DMS 273 treated with DMSO at 0.1 percent for 48 hours (cell line): ENCODE measurements at places on chromosomes 12 and 14.
A peak's percentile ranks its signal among the peaks of the same experiment; 100 is the strongest.

DNA sequence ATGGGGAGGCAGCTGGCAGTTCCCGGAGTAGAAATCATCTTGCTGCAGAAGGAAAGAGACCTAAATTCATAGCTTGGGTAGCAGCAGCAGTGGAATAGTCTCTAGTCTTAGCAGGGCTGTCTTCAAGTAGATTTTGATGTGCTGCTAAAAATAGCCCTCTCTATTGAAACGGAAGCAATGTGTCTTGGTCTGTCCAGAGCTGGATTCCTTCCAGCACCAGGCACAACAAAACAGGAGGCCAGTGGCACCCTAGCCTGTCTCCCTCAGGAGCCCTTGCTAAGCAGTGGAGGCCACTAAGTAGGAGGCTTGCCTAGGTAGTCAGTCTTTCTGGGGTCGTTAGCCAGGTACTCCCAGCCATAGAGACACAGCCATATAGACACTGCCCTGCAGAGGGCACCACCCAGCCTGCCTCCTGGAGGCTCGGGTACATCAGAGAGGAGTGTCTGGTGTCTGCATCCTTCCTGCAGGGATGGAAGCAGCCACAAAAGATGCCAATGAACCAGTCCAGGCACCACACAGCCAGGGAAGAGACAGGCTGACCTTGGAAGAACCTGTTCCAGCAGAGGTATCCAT is 97.5 kb downstream of the CRACR2A start:
- no peak for DNase-seq

GRCh38 chr12:14238221-14238792 is 127.2 kb upstream of the ATF7IP start:
- DNase-seq = no peak

DNA sequence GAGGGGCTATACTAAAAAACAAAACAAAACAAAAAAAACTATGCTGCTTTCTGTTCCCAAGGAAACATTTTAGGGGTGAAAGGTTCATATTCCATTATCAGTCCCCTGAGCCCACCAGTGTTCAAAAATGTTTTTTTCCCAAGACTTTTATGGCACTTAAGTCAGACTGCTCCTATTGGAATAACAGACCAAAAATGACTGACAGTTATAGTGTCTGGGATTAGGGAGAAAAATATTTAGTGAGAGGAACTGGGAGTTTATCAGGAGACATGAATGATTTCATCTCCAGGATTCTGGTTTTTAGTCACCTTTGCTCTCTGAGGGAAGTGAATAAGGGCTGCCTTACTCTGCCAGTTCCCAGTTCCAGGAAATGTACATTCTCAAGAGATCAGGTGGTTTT is 68.0 kb downstream of the PDE3A start:
- DNase-seq = no peak

DNA sequence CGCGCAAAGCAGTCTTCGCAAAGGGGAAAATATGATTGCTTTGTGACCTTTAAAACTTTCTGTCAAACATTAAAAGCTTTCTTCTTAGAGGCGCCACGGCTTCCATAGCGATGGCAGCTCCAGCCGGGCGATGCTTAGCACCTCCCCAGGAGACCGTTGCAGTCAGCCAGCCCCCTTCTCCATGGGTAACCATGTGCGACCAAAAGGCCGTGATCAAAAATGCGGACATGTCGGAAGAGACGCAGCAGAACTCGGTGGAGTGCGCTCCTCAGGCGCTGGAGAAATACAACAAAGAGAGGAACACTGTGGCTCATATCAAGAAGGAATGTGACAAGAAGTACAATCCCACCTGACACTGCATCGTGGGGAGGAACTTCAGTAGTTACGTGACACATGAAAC is 12.7 kb upstream of the STON2 start:
- DNase-seq = no peak

GRCh38 chr12:1819571-1819970 is 794 bp upstream of the LRTM2 start:
- DNase-seq = no peak

- no peak for DNase-seq
These were observed 53.4 kb downstream of the PLBD1 start for GRCh38 chr12:14514154-14514842.

DNA sequence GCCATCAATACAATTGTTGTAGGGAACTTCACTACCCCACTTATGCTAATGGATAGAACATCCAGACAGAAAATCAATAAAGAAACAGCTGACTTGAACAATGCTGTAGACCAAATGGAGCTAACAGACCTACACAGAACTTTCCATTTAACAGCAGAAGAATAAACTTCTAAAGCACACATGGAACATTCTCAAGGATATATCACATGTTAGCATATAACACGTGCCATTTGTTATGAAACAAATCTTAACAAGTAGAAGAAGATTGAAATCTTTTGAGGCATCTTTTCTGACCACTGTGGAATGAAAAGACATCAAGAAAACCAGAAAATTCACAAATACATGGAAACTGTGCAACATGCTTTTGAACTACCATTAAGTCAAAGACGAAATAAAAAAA is 62.5 kb upstream of the RNU6-8 start:
- DNase-seq = no peak

DNA sequence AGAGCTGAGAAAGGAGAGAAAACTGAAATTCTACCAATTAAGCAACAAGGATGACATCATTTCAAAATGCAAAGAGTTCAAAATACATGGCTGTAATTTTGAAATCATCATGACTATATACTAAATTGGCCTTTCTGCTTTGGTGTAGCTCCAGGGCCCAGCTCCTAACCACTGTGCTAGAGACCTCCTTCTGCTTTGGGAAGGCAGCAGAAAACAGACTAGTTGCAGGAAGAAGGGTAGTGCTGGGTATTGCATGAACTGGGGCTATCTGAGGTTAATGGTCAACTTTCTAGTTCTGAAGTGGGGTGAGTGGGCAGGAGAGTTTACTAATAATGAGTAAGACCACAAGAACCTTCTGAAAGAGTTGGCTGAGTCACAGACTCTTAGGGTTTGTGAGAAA is 66.2 kb downstream of the PTGER2 start:
- DNase-seq = no peak

DNA sequence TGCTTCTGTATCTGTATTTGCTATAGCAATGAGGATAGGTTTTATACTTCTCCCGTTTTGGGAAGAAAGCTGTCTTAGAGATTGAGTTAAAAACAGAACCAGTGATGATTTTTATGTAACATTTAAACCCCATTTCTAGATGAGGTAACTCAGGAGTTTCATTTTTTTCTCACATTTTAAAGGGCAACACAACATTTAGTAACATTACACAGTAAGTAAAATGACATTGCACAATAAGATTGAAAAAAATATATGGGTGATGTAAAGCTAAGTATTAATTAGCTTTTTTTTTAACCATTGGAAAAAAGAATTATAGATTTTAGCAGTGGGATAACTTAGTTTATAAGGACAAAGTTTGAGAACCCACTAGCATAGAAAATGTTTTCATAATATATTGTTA is 25.2 kb upstream of the SCFD1 start:
- DNase-seq = no peak

GRCh38 chr14:94615823-94616570 is 3.8 kb downstream of the SERPINA3 start:
- no peak for DNase-seq

DNA sequence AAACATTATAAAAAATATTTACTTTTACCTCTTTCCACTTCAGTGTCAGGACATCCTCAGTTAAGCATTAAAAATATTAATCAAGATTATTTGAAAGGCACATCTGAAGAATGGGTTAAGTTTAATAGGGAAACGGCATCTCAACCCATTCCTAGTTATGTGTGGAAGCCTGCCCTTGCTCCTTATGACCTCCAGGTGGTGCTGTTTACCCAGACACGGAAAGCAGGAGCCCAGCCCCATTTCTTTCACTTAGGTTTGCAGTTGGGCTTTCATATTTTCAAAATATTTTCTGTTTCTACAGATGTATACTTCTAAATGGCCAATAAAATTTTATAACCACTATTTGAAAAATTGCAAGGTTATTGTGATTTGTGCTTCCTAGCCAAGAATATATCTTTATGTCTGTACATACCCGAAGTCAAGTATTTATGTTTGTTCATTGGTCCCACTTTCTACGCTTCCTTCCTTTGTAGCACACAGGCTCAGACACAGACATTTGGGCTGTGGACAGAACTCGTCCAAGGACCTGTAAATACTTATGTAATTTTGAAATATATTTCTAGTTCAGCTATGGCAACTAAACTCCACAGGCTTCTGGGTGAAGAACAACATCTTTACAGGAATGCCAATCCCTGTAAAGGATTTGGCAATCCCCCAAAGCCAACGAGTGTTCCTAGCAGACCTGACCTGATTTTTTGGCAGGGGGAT is 247.1 kb downstream of the AKAP6 start:
- DNase-seq = no peak

- DNase-seq = no peak
These were observed 14.8 kb upstream of the KRT81 start for GRCh38 chr12:52305921-52306705.

DNA sequence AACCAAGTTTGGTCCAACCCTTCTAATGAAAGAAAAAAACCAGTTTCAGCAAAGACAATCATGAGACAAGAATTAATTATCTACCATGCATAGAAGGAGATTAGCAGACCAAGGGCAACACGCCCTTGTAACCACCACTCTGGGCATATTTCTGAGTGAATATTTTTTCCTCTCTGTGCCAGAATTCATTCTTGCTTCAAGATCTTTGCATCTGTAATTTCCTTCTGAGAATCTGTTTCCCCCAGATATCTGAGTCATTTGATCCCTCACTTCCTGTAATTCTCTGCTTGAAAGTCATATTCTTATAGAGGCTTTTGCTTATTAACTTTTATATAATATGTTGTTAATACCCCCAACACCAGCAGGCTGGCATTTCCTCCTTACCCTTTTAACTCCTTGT is 243.7 kb downstream of the SLC16A7 start:
- DNase-seq = no peak

- no peak for DNase-seq
These were observed 106.1 kb downstream of the PTPN11 start for GRCh38 chr12:112524676-112525425.

- DNase-seq = peak; percentile 20
These were observed 15.4 kb upstream of the TMEM120B start for GRCh38 chr12:121697093-121697698.

DNA sequence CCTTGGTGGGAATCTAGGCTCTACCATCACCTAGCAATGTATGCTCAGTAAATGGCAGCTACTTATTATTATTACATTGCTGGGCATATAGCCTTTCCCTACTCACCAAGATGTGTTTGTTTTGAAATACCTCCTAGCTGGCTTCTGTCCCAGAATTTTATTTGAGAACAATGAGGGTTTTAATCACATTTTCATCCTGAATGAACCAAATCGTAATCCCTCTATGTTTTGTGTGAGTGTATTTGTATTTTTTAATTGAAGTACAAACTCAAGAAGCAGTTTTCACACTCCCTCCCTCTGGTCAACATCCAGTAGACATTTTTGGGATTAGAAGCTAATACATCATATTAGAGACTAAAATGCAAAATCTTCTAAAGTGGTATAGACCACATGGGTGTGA is 7.6 kb downstream of the SLC7A8 start:
- DNase-seq = no peak

- DNase-seq = no peak
These were observed 82.1 kb downstream of the TSPAN8 start for GRCh38 chr12:71075743-71076142.

DNA sequence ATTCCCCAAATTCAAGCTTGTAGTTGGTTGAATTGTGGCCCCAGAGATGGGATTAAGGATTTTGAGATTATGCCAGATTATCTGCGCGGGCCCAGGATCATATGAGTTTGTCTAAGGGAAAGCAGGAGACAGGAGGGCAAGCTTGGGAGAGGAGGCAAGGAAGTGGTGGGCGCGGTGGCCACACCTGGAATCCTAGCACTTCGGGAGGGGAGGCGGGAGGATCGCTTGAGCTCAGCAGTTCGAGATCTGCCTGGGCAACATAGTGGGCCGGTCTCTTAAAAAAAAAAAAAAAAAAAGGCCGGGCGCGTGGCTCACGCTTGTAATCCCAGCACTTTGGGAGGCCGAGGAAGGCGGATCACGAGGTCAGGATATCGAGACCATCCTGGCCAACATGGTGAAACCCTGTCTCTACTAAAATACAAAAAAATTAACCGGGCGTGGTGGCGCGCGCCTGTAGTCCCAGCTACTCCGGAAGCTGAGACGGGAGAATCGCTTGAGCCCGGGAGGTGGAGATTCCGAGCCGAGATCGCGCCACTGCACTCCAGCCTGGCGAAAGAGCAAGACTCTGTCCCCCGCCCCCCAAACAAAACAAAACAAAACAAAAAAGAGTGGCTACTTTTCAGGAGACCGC is 881 bp upstream of the PUS1 start:
- no peak for DNase-seq

GRCh38 chr12:118655588-118655987 is 279.2 kb downstream of the SUDS3 start:
- DNase-seq = no peak

GRCh38 chr12:62305778-62306177 is 45.6 kb downstream of the USP15 start:
- DNase-seq = no peak

DNA sequence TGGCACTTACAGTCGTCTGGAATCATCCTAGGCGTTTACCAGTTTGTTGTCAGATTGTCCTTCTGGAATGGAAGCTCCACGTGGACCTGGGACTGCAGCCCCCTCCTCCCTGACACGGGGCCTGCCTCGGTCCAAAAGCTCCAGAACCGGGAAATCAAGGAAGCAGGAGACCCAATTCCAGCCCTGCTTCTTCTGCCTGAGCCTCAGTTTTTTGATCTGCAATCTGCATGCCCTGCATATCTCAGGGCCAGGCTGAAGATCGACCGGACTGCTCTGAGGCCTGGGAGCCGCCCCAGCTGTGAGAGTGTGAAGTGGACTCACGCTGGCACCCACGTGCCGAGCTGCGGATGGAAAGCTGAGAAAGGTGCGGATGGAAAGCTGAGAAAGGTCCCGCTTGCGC is 98.6 kb downstream of the SETD3 start:
- DNase-seq = no peak

DNA sequence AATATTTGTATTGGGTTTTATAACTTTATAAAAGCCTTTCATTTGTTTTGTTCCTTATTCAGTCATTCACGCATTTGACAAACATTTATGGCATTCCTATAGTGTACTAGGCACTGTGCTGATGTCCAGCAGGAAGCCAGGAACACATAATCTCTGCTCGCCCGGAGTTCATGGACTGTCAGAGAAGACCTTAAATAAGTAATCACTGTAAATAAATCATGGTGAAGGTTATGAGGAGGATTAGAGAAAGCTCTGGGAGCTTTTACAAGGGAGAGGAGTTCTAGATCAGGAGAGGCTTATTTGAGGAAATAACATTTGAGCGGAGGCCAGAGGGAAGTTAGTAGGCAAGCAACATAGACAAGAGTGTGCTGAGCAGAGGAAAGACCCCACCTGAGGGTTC is 1.4 kb upstream of the RDH11 start:
- DNase-seq = no peak

DNA sequence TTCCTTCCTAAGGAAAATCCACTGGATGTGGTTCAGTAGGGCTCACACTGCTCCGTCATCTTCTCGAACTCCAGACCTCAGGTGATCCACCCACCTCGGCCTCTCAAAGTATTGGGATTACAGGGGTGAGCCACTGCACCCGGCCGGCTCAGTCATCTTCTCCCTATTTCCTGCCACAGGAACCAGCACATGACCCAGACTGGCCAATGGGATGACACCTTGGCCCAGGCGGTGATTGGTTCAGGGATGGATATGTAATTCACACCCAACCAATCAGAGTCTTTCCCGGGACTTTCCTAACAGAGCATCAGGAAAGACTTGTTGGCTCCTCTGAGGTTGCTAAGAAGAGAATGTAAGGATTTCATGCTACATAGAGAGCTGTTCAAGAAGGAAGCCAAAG is 19.2 kb upstream of the C12orf76 start:
- no peak for DNase-seq

- DNase-seq = no peak
These were observed 24.5 kb downstream of the RECQL start for GRCh38 chr12:21476949-21477348.

- no peak for DNase-seq
These were observed 27.6 kb upstream of the BEGAIN start for GRCh38 chr14:100614803-100615202.
